ENCODE measurements at places on chromosomes 1 and 21.

- no peak for DNase-seq
These were observed 8.4 kb downstream of the ADARB1 start for GRCh38 chr21:45082736-45083135.

GRCh38 chr1:111470596-111470995 lies 3.2 kb upstream of the C1orf162 start:
- DNase-seq, result no peak

GRCh38 chr1:68270951-68271350 lies 38.6 kb upstream of the WLS start:
- no peak for DNase-seq

- DNase-seq, result no peak
These were observed 609.1 kb downstream of the PTPRC start for GRCh38 chr1:199247891-199248290.

DNA sequence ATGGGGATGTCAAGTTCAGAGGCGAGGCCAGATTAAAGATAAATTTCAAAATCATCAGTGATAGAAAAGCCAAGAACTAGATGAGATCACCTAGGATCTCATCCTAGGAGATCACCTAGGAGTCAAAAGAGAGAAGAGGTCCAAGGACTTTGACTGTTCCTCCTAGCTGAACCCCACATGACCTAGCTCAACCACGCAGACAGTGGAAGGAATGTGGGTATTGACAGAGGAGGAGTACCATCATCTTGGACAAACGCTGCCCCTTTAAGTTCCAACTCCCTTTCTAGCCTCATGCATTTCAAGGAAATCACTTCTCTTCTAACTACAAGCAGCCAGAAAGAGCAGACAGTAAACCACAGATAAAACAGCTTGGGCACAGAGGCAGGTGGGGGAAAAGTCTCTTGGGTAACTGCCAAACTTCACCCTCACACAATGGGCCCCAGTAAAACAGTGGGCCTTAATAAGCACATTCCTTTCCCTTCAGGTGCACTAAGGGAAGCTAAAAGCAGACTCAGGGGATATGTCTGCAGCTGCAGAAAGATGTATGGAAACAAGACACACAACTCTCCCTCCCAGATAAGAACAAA lies 12.5 kb upstream of the FAM76A start:
- no peak for DNase-seq

DNA sequence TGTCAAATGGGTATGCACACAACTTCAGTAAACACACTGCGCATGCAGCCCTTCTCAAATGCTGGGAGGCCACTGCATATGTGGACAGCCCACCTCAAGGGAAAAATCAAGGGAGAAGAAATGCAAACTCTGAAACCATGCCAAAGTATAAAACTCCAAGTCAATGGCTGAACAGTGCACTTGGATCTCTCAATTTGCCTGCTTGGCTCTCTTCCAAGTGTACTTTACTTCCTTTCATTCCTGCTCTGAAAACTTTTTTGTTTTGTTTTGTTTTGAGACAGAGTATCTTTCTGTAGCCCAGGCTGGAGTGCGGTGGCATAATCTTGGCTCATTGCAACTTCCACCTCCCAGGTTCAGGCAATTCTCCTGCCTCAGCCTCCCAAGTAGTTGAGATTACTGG lies 18.8 kb upstream of the COP1 start:
- DNase-seq, result no peak

GRCh38 chr1:60841116-60842046 lies 241.0 kb upstream of the NFIA start:
- no peak for DNase-seq

DNA sequence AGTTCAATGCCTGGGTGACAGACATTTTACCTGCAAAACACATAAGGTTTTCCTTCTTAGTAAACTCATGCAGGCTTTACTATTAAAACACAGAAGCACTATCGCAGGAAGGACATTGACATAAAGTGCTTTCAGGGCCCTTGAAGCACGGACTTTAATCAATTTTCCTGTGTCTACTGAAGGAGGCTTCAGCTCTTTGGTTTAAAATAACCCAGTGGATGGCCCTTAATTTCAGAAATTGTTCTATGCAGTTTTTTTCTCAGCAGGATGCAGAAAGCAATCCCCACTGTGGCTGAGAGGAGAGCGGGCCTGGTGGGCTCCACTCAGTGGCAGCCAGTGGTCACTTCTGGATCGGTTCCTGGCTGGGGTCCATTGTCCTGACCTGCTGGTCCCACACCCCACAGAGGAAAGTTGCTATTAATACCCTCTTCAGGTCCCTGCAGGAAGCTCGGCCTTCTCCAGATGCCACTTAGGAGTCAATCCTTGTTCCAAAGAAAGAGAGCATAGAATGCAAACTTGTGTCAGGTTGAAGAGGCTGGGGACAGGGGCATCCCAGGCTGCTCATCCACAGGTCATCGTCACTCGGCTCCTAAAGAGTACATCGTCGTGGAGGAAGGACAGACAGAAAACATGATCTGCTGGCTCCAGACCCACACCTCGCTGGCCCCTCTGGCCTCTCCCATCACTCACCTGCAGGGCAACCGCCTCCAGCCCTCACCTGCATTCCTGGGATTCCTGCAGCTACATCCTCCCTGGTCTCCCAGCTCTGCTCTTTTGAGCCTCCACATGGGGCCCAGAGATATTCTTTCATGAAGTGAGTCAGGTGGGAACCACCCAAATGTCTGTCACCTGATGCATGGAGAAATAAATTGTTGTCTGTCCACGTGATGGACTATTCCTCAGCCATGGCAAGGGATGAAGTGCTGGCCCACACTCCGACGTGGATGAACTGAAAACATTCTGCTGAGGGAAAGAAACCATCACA lies 153.1 kb downstream of the PSMG1 start:
- no peak for DNase-seq

DNA sequence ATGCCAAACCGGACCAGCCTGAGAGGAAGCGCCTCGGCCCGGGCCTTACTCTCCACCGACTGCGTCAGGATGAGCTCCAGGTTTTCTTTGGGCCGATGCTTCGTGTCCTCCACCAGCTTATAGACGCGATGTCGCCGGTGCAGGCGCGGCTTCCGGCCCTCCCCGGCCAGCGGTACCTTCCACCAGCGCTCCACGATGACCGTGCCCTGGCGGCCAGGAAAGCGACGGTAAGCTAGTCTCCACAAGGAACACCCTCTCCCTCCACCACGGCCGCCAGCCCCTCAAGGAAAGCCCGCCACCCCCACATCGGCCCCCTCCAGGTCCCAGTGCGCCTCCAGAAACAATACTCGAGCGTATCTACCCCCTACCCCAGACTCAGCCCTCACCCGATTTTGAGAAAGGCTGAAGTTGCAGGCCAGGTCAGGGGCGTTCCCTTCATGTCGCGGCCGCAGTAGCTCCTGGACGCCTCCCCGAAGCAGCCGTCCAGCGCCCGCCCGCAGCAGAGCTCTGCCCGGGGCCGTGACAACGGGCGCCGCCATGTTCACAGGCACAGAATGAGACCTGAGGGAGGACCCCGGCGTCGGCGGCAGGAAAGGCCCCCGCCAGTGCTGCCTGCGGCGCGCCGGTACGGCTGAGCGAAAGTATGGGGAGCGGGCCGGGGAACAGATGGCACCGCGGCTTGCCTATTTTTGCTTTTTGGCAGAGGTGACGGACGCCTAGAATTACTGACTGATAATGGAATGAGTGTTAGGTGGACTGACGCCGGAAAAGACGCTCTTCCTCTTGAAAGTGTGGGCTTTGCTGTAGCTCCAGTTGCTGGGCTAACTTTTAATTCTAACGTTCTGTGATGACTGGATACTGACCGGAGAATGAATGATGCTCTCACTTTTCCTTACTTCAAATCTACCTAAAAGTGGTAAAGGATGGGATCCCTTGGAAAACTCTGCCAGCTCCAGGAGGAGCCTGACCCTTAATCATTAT lies at the start of gene MRPL9:
MRPL9 (minus strand) TSS at position 556 of the 981 bp plus-strand sequence; CDS start at position 539, 17 bp downstream.
- peak; percentile 18 for DNase-seq

- no peak for DNase-seq
These were observed 58.0 kb downstream of the B3GALT5 start for GRCh38 chr21:39670701-39671100.

- DNase-seq, result no peak
These were observed 60.9 kb upstream of the VCAM1 start for GRCh38 chr1:100658716-100659026.

- DNase-seq, result no peak
These were observed at the start of gene RHOC for GRCh38 chr1:112706505-112707220. Gene RHOC, minus strand, starts transcription at chr1:112707127. Its CDS starts 3,328 bp downstream, at chr1:112703799.

- no peak for DNase-seq
These were observed 593.1 kb upstream of the CAMK1G start for GRCh38 chr1:208990456-208990855.

Measured in glomerular endothelial cell (primary cell).